ENCODE measurements at places on chromosomes 2 and 18.

DNA sequence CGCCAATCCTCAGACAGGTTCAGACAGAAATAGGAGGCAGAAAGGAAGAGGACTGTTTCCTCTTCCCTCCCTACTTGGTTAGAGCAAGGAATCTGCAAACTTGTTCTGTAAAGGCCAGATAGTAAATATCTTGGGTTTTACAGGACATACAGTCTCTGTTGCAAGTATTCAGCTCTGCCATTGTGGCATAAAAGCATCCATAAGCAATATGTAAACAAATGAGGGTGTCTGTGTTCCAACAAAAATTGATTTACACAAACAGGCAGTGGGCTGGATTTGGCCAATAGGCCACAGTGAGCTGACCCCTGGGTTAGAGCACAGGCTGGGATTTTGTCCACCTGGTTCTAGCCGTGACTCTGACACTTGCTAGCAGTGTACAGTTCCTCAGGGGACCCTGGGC, 89.4 kb downstream of the NRP2 start:
- DNase-seq = no peak

DNA sequence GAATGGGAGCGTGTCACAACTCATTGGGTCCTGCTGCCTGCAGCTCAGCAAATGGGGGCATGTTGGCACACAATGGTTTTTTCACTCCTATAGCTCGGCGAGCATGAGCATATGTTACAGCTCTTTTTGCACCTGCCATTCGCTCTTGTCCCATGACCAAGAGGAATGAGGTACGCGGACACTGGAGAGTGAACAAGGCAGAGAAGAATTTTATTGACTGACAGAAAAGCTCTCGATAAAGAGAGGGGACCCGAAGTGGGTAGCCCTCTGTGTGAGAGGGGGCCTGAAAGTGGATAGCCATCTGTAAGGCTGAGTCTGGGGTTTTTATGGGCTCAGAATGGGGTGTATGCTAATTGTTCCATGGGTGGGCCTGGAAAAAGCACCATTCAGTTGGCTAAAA, 5.5 kb downstream of the ACYP2 start:
- no peak for DNase-seq

DNA sequence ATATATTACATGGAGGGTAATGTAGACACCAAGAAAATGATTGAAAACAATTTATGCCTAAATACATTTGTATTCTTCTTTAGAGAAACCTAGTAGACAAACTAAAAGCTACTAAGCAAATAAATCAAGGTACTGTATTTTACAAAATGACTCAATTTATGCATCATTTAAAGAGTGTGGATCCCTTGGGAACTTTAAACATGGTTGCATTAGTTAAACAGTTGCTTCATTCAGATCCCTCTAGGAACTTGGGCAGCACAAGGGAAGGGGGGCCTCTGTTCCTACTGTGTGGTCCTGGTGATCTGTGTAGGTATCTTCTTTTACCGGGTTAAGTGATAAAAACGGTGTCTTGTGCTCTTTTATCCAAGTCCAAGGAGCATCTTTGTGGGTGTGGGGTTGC, 31.5 kb upstream of the ATP8B1 start:
- no peak for DNase-seq

DNA sequence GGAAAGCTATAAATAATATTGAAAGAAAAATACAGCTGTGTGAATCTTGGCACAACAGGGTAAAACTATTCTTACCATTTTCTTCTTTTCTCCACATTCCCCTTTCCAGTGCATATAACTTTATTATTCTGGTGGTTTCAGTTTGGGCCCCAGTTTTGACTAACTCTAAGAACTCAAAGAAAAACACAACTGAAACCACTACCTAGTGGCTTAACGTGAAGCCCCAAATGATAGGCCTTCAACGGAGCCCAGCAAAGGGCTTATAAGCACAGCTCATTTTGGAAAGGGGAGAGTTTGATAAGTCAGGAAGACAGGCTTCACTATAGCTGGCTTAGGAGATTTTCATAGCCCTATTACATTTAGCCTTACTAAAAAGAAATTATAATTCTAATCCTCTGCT, 62.4 kb downstream of the PPP1R1C start:
- no peak for DNase-seq

GRCh38 chr18:44627280-44627679, 53.4 kb upstream of the SETBP1 start:
- DNase-seq = no peak

GRCh38 chr2:226906163-226906693, 70.4 kb downstream of the RHBDD1 start:
- DNase-seq = no peak

DNA sequence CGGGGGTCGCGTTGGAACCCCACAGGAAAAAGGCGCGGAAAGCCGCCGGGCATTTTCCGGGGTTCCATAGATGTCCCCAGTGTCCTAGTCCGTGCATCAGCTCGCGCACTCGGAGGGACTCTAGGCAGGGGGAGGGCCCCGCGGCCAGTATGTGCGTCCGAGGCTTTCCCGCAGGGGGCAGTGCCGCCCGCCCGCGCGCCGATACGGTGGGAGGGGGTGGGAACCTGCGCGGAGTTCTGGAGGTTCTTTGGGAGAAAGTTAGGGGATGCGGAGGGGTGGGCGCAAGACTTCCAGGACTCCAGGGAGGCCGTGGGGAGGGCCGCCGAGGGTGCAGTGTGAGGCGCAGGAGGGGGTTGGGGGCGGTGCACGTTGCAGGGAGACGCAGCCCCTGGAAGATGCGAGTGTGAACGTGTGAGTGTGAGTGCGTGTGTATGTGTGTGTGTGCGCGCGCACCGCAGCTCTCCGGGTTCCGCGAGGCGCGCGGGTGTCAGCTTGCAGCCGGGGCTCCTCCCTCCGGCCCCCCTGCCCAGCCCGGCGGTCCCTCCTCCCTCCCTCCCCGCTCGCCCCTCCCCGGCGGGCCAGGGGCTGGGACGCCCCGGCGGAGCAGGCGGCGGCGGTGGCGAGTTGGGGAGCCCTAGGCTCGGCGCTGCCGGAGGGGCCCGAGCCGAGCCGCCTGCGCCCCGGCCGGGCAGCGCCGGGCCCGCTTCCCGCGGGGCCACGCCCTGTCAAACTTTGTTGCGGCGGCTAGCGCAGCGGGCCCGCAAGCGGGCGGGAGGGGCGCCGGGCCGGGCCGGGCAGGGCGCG, at the start of gene TCF7L1:
Gene TCF7L1, plus strand, starts transcription at position 559 of the 804 bp plus-strand sequence. CDS start 293 bp downstream, outside the sequence.
- no peak for DNase-seq

GRCh38 chr2:74831693-74832530, 2.0 kb upstream of the HK2 start:
- no peak for DNase-seq

DNA sequence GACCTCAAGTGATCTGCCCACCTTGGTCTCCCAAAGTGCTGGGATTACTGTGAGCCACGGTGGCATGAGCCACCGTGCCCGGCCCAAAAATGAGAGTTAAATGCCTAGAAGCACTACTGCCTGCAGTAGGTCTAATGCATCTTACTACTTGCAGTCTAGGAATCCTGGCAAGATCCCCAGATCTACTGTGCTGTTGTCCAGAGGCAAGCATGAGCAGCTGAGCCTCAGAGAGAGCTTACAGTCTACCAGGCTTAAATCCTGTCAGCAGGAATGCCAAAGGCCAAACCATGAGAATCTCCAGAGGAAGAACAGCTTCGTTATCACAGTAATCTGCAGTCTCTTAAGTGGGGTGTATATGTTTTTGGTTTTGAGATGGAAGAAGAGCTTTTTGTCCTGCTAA, 54.4 kb downstream of the XRCC5 start:
- no peak for DNase-seq

DNA sequence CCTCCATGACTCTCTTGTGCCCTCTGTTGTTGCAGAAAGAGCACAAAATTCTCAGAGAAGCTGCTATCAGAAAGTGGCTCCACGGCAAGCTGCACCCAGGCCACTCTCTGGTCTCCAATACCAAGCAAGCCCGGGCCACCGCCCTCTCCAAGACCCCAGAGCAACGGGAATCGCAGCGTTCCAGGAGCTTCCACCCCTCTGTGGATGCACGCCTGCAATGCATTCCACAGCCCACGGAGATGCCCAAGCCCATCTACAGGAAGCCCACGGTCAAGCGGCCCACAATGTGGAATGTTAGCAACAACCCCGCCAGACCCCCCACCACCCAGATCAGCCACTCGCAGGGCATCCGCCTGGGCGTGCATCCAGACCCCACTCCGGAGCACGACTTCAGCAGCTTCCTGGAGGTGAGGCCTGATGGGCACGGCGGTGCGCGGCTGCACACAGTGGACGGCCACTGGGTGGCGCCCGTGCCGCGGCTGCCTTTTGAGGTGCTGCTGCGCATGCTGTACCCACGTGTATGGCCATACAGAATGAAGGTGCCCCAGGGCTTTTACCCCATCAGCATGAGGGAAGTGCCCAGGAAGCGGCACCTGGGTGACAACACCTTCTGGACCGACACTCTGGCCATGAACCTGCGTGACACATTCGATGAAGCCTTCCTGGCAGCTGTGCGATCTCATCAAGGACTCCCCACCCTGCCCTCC, 6.3 kb downstream of the ANKRD53 start:
- no peak for DNase-seq

DNA sequence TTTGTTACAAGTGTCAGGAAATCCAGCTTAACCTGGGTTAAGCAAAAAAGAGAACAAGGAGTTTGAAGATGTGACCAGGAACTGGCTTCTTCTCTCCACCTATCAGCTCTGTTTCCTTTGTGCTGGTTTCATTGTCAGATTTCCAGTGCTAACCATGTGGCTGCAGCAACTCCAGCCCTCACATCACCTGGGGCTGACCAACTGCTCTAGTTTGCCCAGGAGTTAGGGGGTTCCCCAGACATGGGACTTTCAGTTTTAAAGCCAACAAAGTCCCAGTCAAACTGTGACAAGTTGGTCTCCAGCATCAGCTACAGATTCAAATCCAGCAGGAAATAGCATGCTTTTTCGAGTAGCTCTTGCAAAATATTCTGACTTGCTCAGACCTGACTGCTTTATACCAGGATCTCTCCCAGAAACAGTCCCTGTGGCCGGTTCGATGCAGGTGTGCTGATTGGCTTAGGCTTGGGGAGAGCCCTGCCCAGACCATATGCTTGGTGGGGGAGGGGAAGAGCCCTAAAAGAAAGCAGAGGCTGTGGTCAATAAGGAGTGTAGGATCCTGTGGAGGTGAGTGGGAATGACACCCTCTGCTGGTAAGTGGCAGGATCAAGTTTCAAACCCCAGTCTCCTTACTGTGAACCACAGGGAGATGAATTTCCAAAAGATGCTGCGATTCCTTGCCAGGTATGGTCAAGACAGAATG, 49.5 kb downstream of the KCNE4 start:
- no peak for DNase-seq

DNA sequence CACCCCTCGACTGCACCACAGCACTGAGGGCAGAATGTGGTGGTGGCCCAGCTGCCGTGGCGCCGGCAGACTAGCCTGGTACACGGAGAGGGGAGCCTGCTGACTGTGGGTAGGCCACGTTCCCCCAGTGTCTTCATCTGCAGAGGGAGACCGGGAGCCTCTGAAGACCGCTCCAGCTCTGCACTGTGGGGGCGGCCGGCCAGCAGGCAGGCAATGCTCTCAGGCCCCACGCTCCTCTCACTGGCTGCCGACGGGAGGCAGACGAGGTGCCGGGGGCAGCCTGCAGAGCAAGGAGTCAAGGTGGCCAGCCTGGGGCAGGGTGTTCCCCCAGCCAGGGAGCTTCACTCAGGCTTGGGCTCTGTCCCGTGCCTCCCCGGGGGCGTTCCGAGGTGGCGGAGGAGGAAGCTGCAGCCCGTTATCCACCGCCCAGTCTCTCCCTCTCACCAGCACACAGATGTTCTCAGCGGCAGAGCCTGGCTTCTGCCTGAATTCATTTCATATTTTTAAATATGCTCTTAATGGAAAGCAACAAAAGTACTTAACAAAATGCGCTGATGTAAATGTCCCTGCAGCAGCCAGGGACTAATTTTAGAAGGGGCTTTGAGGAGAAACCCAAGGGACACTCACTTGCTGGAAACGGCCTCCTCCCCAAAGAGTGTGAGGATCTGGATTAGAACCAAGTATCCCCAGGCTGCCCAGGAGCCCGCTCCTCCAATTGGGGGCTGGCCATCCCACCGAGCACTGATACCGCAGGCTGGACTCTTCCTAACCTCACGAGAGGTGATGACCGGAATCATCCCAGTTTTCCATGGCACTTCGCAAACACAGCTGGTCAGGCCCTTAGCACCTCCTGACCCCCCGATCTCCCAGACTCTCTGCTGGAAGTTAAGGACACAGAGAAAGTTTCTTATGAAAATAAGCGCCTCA, 87.8 kb downstream of the HDAC4 start:
- no peak for DNase-seq

GRCh38 chr2:26401739-26402541, at the start of gene DRC1:
Gene DRC1 (plus strand): TSS chr2:26401920. CDS start chr2:26401990, 70 bp downstream.
- peak; percentile 9 for DNase-seq

- no peak for DNase-seq
These were observed 56.6 kb upstream of the SCN9A start for GRCh38 chr2:166432331-166432730.

GRCh38 chr18:51802569-51803428, 537.2 kb upstream of the DCC start:
- DNase-seq = no peak

- peak; percentile 8 for DNase-seq
These were observed 13.3 kb downstream of the CHPF start for GRCh38 chr2:219530048-219530963.

GRCh38 chr18:9951022-9951859, 37.4 kb downstream of the VAPA start:
- no peak for DNase-seq

DNA sequence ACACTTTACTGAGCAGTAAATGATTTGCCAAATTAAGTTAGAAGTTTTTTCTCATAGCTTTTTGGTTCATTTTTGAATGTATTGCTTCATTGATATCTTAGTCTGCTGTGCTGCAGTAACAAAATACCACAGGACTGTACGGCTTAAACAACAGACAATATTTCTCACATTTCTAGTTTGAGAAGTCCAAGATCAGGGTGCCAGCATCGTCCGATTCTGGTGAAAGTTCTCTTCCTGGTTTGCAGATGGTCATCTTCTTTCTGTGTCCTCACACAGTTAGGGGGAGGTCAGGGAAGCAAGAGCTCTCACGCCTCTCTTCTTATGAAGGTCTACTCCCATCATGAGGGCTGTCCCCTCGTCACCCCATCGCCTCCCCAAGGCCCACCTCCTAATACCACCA, 325.4 kb downstream of the PTPRM start:
- DNase-seq = no peak

DNA sequence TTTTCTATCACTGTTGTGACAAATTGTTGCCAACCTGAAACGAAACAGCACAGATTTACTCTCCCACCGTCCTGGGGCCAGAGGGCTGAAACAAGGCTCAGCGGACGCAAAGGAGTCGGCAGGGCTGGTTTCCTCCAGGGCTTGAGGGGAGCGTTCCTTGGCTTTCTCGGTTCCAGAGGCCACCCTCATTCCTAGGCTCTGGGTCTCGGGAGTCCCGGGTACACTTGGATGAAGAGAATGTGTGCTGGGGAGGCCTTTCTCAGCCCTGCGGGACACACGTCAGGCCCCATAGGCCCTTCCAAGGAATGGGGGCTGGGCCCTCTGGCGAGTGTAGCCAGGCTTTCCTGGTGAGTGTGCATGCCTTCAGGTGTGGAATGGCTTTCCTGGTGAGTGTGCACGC, 287.3 kb upstream of the HS6ST1 start:
- DNase-seq = no peak

All from cerebellar nuclear complex (tissue), 1 donor.